ENCODE measurements at places on chromosomes 3 and 15.

GRCh38 chr3:127730171-127730570 is 57.4 kb downstream of the ABTB1 start:
- no peak for DNase-seq

GRCh38 chr15:88649286-88649733 is 10.5 kb downstream of the ISG20 start:
- DNase-seq: peak; percentile 70

DNA sequence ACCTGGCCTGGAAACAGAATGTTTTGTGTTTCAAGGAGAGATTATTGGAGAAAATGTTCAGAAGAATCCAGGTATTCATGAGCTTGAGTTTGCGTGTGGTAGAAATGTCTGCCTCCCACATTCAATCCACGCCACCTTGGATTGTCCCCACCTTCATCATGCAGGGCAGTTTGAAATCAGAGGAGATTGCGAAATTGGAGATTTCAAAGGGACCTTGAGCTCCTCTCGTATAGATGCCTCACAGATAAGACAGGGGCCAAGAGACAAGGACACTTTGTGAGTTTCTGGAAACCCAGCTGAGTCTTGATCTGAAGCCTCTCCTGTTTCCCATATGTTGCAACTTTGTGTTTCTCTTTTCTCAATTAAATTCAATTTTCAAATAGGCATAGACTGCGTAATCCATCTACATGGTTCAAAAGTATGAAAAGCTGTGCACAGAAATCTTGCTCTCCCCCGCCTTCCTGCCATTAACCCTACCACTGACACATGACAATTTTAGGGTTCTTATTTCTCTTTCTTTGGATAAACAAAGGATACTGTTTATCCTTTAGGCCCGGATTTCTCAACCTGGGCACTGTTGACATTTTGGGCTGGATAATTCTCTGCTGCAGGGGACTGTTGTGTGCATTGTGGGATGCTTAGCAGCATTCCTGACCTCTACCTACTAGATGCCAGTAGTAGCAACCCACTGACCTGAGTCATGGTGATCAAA is 53.8 kb downstream of the CMTM8 start:
- DNase-seq: no peak

- no peak for DNase-seq
Observed at GRCh38 chr3:39401983-39402382, 4.5 kb upstream of the RPSA start.

- no peak for DNase-seq
Observed at GRCh38 chr15:101105059-101105891, 146.6 kb downstream of the CHSY1 start.

DNA sequence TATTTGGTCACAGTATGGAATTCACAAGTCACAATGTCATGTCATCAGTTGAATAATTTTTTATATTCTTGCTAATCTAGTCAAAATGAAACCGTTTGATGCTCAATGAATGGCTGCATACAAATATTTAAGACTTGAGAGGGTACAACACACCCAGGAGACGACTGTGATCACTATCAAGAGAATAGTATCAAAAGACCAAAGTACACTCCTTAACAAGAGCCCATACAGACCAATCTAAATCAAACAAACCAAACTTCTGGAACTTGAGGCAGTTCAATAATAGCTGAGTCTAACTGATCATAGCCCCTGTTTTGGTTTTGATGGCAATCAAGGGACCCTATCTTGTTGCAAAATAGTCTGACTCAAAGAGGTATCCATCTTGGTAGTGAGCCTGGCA is 265.1 kb downstream of the THSD4 start:
- DNase-seq: no peak

DNA sequence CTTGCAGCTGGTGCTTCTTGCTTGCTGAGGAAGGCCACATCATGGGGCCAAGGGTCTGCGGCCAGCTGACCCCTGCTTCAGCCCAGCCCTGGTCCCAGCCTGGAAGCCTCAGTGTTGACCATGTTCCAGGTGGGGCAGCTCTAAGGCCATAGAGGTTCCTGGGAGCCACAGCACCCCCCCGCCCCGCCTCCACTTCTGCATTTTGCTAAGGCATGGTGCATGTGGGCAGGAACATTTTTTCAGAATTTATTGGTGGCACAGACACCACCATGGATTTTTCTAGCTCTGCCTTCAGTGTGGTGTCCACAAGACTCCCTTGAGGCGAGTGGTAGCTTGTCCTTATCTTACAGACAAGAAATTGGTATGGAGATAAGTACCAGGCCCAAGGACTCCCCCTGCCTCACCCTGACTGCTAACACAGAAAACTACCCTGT is 1.9 kb upstream of the CHST14 start:
- no peak for DNase-seq

- DNase-seq: no peak
Observed at GRCh38 chr3:58404396-58404795, 29.2 kb downstream of the PDHB start.

- no peak for DNase-seq
Observed at GRCh38 chr3:75294124-75294523, 370.0 kb upstream of the FRG2C start.

DNA sequence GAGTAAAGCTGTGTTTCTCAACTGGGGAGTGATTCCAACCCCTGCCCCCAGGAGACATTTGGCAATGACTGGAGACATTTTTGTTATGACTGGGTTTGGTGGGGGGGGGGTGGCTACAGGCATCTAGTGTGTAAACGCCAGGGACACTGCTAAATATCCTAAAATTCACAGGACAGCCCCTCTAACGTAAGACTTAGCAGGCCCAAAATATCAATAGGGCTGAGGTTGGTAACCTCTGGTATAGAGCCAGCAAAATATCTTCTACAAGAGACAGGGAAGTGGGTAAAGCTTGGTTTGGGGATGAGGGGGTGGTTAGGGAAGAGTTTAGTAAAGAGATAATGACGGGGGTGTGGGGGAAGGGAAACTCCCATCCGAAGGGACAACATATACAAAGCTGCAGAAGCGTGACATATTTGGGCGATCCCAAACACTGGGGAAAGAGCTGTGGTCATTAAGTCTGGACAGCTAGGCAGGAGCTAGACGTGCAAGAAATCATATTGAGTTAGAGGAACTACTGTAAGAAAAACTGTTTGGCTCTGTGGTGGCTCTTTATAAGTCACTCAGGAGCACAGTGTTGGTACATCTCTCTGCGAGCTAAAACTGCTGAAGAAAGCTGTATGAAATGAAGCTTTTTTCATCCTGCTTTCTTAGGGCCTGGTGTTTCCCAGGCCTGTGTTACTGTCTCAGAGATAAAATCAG is 697 bp upstream of the TRIM69 start:
- no peak for DNase-seq

DNA sequence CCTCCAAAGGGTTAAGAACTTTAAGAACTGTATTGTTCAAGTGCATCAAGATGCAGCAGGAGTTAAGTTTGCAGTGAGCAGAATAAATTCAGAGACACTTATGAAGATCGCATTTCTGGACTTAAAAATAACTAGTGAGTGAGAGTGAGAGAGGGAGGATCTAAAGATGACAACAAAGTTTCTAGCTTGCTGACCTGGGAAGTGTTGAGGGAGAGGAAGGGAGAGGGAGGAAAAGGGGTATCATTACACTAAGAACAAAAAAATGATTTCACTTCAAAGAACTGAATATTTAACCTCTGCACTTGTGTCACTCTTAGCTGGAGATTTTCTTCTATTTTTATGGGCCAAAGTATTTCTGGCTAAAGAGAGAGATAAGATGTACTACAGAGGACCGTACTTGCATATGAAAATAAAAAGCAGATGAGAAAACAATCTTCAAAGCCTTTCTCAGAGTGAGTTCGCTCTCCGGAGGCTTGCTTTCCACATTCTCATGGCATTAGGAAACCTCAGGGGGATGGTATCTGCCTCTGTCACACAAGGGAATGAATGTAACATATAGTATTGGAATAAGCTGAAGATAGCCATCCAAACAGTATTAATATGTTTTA is 91.4 kb upstream of the TJP1 start:
- no peak for DNase-seq

DNA sequence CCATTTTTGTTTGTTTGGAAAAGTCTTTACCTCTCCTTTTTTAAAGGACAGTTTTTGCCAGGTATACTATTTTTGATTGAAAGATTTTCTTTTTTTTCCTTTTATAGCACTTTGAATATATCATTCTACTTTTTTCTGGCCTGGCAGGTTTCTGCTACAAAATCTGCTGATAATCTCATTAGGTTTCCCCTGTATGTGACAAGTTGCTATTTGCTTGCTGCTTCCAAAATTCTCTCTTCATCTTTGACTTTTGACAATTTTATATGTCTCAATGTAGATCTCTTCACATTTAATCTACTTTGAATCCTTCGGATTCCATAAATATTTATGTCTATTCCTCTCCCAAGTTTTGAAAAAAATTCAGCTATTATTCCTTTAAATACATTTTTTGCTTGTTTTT is 838.5 kb downstream of the IGSF11 start:
- no peak for DNase-seq

DNA sequence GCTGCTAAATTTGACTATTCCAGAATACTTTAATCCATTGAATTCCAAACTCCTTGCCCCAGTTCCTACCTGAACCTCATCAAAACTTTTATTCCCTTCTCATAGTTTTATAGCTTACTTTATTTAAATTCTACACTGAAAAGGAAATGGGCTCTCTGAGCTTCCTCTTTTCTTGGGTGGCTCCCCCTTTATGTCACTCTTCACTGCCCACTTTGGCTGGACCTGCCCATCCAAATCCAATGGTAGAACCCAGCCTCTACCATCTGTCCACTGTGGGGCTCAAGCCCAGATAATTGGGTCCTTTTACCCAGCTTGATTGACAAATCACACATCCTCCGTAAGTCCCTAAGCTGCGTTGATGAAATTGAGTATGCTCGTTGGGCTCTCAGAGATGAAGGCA is 216.5 kb downstream of the BBX start:
- no peak for DNase-seq

DNA sequence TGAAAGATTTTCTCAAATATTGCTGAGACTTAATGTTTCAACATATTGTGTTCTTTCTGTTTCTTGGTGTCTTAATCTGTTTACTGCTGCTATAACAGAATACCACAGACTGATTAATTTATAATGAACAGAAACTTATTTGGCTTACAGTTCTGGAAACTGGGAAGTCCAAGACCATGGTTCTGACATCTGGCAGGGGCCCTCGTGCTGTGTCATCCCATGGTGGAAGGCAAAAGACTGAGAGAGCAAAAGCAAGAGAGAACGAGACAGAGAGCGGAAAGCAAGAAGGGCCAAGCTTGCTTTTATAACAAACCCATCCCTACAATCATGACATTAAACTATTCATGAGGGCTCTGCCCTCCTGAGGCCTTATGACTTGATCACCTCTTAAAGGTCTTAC is 88.7 kb downstream of the ARNT2 start:
- no peak for DNase-seq

GRCh38 chr15:69400850-69401249 is 13.3 kb upstream of the KIF23 start:
- no peak for DNase-seq

DNA sequence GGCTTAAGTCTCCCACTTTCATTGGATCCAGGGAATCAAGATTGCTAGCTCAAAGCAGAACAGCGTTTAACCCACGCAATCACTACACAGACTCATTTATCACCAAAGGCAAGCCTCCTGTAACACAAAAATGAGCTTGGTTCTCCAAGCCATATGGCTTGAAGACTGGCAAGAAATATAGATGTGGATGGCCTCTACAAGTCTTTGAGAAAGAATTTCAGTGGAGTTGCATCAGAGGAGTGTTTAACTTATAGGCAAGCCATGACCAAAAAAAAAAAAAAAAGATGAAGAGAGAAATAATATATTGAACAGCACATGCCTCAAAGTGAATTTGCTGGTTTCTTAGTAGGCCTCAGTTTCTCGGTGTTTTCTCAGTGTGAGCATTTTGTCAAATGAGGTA is 27.3 kb downstream of the PDZRN3 start:
- no peak for DNase-seq

DNA sequence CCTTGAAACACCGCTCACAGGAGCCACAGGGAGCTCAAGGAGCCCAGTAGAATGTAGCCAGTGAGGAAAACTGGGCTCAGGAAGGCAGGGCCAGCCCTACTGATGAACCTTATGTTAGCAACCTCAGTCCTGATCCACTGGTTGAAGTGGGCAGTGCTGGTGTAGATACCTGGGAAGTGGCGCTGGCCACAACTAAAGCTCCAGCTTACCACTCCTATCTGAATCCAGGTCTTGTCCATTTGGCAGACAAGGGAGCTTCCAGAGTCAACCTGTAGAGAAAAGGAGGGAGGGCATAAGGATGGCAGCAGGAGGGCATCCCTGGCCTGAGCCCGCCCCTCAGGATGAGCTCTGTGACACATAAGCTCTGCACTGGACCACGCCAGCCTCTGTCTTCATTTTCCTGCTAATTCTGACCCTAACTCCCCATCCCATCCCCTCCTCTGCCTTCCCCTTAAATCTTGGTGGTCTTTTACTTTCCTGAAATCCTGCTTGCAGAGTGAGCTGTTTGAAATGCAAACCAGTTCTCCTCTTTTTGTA is 2.1 kb upstream of the PRSS50 start:
- no peak for DNase-seq

GRCh38 chr15:84828086-84828908 is 11.1 kb downstream of the ALPK3 start:
- no peak for DNase-seq

GRCh38 chr3:132218817-132219755 is 98.1 kb upstream of the ACP3 start:
- no peak for DNase-seq

DNA sequence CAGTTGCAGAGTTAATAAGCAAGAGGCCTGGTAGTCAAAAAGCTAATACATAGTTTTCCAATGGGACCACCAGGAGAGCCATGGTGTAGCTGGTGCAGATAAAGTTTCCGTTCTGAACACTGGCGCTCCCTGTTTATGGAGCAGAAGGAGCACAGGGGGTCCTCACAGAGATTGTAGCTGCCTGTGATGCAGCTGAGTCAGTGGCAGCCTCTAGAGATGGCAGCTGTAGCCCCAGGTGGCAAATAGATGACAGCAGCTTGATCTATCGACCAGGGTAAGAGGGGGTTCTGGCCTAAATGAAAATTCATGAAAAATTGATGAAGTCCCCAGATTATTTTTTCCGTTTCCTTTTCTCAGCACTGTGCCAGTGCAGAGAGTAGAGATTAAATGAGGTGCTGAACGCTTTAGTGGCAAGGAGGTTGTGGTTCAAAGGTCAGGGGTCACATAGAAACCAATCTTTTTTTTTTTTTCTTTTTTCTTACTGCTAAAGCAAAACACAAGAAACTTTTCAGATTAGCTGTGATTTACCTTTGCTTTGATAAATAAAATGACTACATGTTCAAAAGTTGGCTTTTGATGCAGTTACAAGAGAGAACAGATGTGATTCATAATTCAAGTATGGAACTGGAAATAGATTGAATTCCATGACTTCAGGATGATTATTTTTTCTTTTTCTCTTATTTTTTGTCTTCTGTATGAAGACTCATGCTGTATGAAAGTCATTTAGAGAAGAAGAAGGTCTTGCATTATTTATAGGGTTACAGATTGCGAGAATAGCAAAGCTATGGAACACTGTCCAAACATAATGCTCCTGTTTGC is 63.3 kb downstream of the ROBO2 start:
- DNase-seq: no peak

DNA sequence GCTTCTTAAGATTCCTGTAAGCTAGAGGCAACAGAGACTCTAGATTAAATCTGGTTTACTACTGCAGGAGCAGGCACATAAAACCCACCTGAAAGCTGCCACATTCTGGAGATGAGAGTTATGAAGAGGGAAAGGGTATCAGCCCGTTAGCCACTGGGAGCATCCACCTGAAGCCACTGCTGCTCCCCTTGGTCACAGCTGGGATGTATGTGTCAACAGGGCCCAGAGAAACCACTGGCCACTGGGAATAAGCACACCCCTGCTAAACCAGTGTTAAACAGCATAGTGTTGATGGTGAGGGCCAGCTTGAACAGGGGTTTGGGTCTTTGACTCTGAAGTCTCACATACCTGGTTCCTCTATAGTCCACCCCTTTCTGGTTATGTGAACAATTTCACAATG is 10.9 kb downstream of the SLCO2A1 start:
- no peak for DNase-seq
